Suprapubic skin (tissue), 4 donors: ENCODE measurements at places on chromosomes 4 and X. TPM values are rescaled to one million over a fixed set of nuclear protein-coding genes. Genes with fewer than 3 reads are reported as not detected.

GRCh38 chr4:2788532-2789103 is 4.3 kb upstream of the SH3BP2 start:
- peaks cover 20% of the 10 kb centered on the region for H3K4me1 ChIP-seq
- peak; percentile 67 for DNase-seq
- no peaks in the 10 kb centered on the region for H3K36me3 ChIP-seq

DNA sequence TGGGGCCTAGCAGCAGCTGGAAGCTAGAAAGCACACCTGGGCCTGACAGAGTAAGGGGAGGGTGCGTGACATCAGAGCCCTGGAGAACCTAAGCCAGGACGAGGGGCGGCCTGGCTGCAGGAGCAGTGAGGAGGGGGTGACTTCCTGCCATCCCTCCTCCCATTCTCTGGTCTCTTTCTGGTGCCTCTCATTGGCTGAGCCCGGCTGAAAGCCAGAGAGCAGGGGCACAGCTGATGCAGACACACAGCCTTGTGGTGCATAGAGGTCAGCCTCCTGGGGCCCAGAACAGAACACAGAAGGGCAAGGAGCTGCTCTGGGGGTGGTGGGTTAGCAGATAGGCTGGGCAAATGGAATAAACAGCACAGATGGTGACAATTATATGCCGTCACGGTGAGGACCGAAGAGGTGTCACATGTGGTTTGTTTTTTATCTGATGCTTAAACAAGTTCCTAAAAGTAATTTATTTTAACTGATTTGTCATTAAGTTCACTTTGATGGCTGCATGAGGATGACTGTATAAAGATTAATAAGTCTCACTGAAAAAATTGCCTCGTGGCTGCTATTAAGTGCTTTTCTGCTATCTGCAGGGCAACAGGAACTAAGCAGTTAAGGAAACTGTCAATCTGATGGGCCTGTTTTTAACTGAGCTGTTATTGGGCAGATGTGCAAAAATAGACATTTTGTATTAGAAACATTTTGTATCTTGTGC is 102.0 kb downstream of the FNIP2 start:
- DNase-seq = no peak
- H3K27me3 ChIP-seq = no peaks in the 10 kb centered on the region
- H3K27ac ChIP-seq = no peak overlapping the region
- no peak overlapping the region for H3K4me3 ChIP-seq
- peaks cover 41% of the 10 kb centered on the region for H3K36me3 ChIP-seq

GAGE12F gene
- not detected for total RNA-seq

FAT1 gene
- total RNA-seq = 108 TPM

DNA sequence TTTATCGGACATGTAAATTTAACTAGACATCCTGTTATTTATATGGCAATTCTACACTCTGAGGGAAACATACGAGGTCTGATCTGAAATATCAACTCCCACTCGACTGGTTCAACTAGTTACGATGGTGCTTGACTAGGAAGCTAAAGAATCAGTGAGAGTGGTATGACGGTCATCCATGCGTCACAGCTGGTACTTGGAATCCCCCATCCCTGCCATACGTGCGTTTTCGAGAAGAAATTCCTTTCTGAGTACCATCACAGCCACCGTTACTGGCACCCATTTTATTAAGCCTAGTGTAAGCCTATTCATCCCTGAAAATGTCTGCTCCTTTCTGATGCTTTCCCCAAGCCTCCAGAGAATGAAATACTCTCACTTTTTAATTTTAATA is 695 bp upstream of the PIGA start:
- peaks cover 9% of the 10 kb centered on the region for H3K36me3 ChIP-seq
- no peak for DNase-seq
- H3K4me3 ChIP-seq = peak overlapping the region; percentile 76
- H3K27ac ChIP-seq = peak overlapping the region; percentile 7
- H3K27me3 ChIP-seq = no peaks in the 10 kb centered on the region

ABLIM2 gene
- total RNA-seq = 12.1 TPM

DNA sequence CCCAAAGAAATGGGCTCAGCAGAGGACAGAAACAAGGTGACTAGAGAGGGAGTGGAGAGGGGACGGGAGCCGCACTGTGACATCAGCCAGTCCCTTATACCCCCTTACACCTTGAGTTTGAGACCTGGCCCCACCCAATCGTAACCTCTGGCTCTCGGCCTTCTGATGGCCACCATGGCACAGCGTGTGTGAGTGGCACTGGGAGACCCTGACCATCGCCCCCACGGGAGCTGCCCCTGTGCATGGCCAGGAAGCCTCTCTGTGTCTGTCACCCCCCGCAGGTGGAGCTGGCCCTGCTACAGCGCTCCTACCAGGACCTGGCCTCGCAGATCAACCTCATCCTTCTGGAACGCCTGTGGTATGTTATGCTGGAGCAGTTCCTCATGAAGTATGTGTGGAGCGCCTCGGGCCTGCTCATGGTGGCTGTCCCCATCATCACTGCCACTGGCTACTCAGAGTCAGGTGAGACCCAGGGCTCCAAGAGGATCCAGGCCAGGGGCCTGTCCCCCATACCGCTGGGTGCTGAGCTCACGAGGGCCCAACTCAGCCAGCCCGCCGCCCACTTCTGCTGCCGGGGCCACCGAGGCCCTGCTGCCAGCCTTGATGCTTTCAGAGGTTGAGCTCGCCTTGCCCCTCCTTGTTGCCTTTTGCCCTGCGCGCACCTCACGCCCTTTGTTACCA is 4.4 kb downstream of the ABCD1 start:
- H3K36me3 ChIP-seq = no peaks in the 10 kb centered on the region
- peaks cover 36% of the 10 kb centered on the region for H3K4me1 ChIP-seq
- no peak overlapping the region for H3K4me3 ChIP-seq
- DNase-seq = no peak
- H3K27ac ChIP-seq = no peak overlapping the region

CACNA1F gene
- 0.40 TPM for total RNA-seq

- no peak overlapping the region for H3K27ac ChIP-seq
- H3K27me3 ChIP-seq = no peaks in the 10 kb centered on the region
- DNase-seq = no peak
- no peaks in the 10 kb centered on the region for H3K36me3 ChIP-seq
- no peak overlapping the region for H3K4me3 ChIP-seq
Measured at GRCh38 chr4:167956676-167957075, 135.7 kb upstream of the ANXA10 start.

- no peaks in the 10 kb centered on the region for H3K36me3 ChIP-seq
- no peak overlapping the region for H3K27ac ChIP-seq
- no peak overlapping the region for H3K4me3 ChIP-seq
- no peak for DNase-seq
- H3K27me3 ChIP-seq = no peaks in the 10 kb centered on the region
Measured at GRCh38 chrX:28379103-28379502, 208.1 kb upstream of the IL1RAPL1 start.

- no peaks in the 10 kb centered on the region for H3K4me1 ChIP-seq
- DNase-seq = no peak
- H3K36me3 ChIP-seq = no peaks in the 10 kb centered on the region
- H3K4me3 ChIP-seq = no peak overlapping the region
- no peak overlapping the region for H3K27ac ChIP-seq
- no peaks in the 10 kb centered on the region for H3K27me3 ChIP-seq
Measured at GRCh38 chr4:37567836-37568235, 118.3 kb downstream of the RELL1 start.

GRCh38 chr4:80422727-80423404 is 87.3 kb downstream of the CFAP299 start:
- H3K27ac ChIP-seq = no peak overlapping the region
- no peak overlapping the region for H3K4me3 ChIP-seq
- H3K4me1 ChIP-seq = no peaks in the 10 kb centered on the region
- no peaks in the 10 kb centered on the region for H3K36me3 ChIP-seq

DNA sequence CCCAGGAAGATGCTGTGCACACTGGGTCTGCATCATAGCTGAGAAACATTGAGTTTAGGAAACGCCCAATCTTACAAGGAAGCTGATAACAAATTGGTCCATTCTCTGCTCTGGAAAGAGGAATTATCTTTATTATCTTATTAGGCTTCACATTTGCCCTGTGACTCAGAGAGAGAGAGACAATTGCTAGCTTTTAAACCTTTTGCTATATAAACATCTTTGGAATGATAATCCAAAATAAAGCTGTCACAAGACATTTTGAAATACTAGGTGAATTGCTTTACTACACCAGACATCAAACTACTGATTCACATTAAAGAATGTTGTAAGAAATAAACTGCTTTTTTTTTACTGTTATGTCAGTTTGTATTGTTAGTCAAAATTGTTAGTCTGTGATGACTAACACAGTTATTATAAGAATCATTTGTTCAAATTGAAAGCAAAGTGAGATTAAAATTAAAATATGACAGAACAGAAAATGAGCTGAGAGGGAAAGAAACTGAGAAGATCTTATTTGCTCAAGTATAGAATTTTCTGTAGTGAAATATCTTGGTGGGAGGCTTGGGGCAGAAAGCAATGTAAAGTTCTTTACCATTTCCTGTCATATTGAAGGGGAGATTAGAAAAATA is 765.4 kb upstream of the PCDH10 start:
- no peaks in the 10 kb centered on the region for H3K36me3 ChIP-seq
- H3K4me1 ChIP-seq = no peaks in the 10 kb centered on the region
- no peak overlapping the region for H3K4me3 ChIP-seq
- H3K27ac ChIP-seq = no peak overlapping the region
- H3K27me3 ChIP-seq = no peaks in the 10 kb centered on the region

DNA sequence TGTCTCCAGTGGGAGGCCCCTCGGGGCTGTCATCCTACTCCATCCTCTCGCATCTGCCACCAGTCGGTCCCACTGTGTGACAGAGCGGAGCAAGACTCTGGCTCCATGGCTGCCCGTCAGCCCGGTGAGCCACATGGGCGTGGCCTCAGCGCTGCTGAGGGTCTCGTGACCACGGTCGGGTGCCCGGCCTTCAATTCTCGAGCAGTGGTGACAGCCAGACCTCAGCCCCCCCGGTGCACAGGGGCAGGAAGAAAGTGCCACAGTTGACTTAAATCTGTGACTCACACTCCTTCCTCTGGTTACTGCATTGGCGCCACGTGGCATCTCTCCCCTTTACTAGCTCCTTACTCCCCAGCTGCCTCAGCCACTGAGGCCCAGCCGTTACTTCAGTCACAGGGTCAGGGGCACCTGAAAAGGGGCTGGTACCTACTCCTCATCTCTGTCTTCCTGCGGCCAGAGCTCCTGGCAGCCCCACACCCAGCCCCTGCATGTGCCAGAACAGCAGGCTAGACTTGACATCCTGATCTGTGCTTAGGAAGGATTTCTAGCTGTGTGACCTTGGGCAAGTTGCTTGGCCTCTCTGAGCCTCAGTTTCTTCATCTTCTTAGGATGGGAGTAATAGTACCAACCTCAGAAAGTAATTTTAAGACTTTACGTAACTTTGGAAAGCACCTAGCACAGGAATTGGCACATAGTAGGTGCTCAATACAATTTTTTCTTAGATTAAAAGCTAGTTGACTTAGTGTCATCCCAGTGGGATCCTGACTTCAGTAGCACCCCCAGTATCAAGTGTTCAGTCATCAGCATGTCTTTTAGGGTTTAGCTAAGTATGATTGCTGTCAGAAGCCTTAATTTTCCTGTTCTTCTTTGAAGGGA is 66.1 kb downstream of the TNIP2 start:
- no peak overlapping the region for H3K27ac ChIP-seq
- H3K4me1 ChIP-seq = no peaks in the 10 kb centered on the region
- no peak overlapping the region for H3K4me3 ChIP-seq
- no peaks in the 10 kb centered on the region for H3K27me3 ChIP-seq
- no peak for DNase-seq
- peaks cover 89% of the 10 kb centered on the region for H3K36me3 ChIP-seq

DNA sequence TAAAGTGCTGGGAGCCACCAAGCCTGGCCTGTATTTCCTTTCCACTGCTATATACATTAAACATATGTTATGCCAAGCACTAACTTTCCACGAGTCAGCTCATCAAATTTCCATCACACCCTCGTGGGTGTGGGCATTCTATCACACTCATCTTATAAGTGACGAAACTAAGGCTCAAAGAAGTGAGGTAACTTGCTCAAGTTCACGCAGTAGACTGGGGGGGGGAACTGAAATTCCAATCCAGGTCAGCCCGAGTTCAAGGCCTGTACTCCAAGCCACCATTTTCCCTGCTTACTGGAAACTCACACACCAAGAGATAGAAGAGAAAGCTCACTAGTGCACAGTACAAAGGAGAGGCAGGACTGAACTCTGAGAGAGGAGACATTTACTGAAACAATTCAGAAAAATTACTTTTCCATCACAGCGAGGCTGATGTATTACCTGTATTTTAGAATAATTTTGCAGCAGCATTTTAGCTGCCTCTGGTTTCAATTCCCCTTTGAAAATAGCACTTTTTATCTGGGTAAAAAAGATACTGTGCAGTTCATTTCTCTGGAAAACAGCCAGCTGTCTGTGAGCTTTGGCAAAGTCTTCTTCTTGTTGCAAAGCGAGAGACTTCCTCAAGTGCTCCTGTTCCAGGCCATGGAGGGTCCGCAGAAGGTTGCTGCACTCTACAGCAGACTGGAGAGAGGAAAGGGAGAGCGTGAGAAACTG is 76.8 kb downstream of the EVC2 start:
- H3K36me3 ChIP-seq = peaks cover 46% of the 10 kb centered on the region
- no peaks in the 10 kb centered on the region for H3K4me1 ChIP-seq
- DNase-seq = no peak
- H3K27me3 ChIP-seq = no peaks in the 10 kb centered on the region

- H3K27ac ChIP-seq = no peak overlapping the region
- no peak overlapping the region for H3K4me3 ChIP-seq
- H3K4me1 ChIP-seq = peaks cover 2% of the 10 kb centered on the region
- no peak for DNase-seq
- no peaks in the 10 kb centered on the region for H3K36me3 ChIP-seq
Measured at GRCh38 chrX:134010690-134011089, 25.3 kb upstream of the GPC3 start.

- H3K36me3 ChIP-seq = no peaks in the 10 kb centered on the region
- H3K27ac ChIP-seq = no peak overlapping the region
- DNase-seq = no peak
- H3K4me1 ChIP-seq = no peaks in the 10 kb centered on the region
- H3K27me3 ChIP-seq = no peaks in the 10 kb centered on the region
Measured at GRCh38 chrX:44071070-44071645, 98.0 kb upstream of the NDP start.

TRPC3 gene
- 0.80 TPM for total RNA-seq

- peaks cover 46% of the 10 kb centered on the region for H3K4me1 ChIP-seq
- DNase-seq = no peak
- no peak overlapping the region for H3K4me3 ChIP-seq
- peak overlapping the region; percentile 59 for H3K27ac ChIP-seq
- H3K36me3 ChIP-seq = no peaks in the 10 kb centered on the region
Measured at GRCh38 chr4:168588916-168589531, 92.2 kb downstream of the PALLD start.

DNA sequence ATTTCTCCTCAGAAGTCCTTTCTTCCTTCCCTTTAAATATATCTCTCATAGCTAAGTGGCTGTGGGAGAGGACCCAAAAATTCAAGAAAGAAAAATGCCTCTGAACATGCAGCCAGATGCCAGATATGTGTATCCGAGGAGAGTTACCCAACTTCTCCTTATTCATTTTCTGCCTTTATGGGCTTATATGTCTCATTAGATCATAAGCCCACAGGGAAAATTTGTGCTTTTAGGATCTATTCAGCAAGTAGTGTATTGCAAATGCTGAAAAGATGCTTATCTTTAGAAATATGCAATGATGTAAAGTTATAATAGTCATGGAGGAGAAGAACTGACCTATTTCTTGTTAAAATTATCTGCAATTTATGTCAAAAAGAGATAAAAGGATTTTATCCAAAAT is 371.8 kb upstream of the NOCT start:
- H3K36me3 ChIP-seq = no peaks in the 10 kb centered on the region
- H3K27me3 ChIP-seq = no peaks in the 10 kb centered on the region
- no peaks in the 10 kb centered on the region for H3K4me1 ChIP-seq
- H3K27ac ChIP-seq = no peak overlapping the region
- no peak overlapping the region for H3K4me3 ChIP-seq

ANAPC4 gene
- total RNA-seq = 22.5 TPM

GRCh38 chr4:84498935-84499623 is at the start of gene NKX6-1:
Gene NKX6-1, minus strand, starts transcription at chr4:84499292. Its CDS starts 1,064 bp downstream, at chr4:84498228.
- H3K27me3 ChIP-seq = peaks cover 100% of the 10 kb centered on the region
- H3K36me3 ChIP-seq = no peaks in the 10 kb centered on the region
- peak within 1 kb of the TSS; percentile 49 for H3K4me3 ChIP-seq
- peaks cover 47% of the 10 kb centered on the region for H3K4me1 ChIP-seq
- peak; percentile 72 for DNase-seq
